ENCODE measurements at places on chromosomes 6 and 20.

GRCh38 chr6:36082318-36082717, 48.0 kb upstream of the MAPK13 start:
- DNase-seq: no peak

- no peak for DNase-seq
Measured at GRCh38 chr6:147207351-147207750, 3.1 kb downstream of the STXBP5 start.

GRCh38 chr20:7274870-7275269, 507.4 kb downstream of the BMP2 start:
- no peak for DNase-seq

GRCh38 chr20:13331536-13331935, 110.5 kb downstream of the ISM1 start:
- no peak for DNase-seq

DNA sequence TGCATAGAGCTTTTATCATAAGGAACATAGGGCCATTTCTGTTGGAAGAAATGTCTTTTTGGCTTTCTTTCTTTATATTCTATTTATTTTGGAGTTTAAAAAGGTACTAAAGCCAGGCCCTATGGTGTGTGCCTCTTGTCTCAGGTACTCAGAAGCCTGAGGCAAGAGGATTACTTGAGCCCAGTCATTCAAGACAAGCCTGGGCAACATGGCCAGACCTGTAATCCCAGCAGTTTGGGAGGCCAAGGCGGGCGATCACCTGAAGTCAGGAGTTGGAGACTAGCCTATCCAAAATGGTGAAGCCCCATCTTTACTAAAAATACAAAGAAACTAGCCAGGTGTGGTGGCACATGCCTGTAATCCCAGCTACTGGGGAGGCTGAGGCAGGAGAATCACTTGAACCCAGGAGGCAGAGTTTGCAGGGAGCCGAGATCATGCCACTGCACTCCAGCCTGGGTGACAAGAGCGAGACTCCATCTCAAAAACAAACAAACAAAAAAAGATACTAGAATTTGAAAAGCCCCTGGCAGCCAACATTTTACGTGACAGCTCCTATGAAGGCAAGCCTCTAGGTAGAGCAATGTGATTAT, 80.0 kb downstream of the CBFA2T2 start:
- DNase-seq: no peak

GRCh38 chr6:80433010-80433672, 326.7 kb downstream of the BCKDHB start:
- DNase-seq: no peak

GRCh38 chr6:31874836-31875572, 3.8 kb downstream of the SLC44A4 start:
- DNase-seq: no peak

- no peak for DNase-seq
Measured at GRCh38 chr6:159953091-159953601, 15.7 kb upstream of the IGF2R start.

DNA sequence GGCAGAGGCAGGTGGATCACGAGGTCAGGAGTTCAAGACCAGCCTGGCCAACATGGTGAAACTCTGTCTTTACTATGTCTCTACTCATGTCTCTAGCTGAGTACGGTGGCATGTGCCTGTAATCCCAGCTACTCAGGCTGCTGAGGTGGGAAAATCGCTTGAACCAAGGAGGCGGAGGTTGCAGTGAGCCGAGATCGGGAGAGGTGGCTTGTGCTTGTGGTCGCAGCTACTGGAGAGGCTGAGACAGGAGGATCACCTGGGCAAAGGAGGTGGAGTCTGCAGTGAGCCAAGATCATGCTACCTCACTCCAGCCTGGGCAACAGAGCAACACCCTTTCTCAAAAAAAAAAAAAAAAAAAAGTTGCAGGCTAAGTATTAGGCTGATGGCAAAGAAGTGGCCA, 8.0 kb upstream of the WTAP start:
- no peak for DNase-seq

DNA sequence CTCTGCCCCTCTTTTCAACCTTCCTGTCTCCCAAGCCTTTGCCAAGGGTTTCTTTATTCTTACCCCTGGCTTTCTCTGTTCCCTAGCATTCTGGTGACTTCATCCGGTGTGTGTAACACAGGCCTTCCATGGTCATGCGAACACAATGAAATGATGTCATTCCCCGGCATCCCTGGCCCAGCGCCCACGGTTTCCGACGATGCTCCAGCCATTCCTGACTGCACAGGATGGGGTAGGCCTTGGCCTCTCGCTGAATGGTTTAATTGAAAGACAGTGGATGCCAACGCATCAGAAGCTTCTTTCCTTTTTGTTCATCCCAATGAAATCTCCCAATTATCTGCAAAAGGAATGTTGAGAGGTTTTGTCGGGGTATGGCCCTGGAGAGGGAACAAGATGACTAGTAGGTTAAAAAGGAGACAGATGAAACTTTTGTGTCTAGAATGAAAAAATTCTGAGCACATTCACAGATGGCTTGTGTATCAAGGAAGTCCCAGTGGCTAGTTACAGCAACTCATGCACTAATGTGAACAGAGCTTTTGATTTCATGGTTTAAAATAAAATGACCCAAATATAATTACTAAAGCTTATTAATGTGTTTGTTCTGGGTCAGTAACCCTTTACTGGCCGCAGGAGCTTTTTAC, 655.0 kb downstream of the QKI start:
- no peak for DNase-seq
